ENCODE measurements at places on chromosomes 7 and 10.

DNA sequence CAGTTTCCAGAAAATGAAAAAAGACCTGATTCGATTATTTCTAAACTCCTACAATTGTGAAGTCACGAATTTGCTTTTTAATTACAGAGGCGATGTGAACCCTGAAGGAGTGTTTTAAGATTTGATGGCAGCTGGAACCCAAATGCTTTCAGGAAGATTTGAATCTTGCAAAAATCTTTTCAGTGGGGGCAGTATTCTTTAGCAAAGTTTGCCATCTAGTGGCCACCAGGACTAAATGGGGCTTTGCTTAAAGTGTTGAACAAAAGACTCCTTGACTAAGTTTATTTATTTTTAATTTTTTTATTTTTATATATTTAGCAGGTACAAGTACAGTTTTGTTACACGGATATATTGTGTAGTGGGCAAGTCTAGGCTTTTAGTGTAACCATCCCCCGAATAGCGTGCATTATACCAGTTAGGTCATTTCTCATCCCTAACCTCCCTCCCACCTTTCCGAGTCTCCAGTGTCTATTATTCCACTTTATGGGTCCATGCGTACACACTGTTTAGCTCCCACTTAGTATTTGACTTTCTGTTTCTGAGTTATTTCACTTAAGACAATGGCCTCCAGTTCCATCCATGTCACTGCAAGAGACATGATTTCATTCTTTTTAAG, 98.8 kb downstream of the CACNB2 start:
- DNase-seq = no peak

DNA sequence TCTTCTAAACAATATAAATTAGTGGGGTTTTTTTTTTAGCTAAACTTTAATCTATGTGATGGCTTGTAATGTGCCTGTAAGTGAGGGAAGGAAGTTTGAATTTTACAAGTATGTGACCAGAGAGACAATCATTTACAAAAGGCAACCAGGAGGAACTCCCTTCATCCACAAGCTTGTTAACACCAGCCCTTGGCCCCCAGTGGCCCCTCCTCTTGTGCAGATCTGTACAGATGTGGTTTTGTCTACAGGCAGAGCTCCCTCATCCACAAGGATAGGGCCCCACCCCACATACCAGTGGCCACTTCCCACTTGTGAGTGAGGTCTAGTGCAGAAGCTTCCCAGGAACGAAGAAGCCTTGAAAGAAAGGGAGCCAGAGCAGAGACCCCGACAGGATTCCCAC, 234.1 kb upstream of the KMT2E start:
- no peak for DNase-seq

- no peak for DNase-seq
These were observed 221.8 kb downstream of the PHF14 start for GRCh38 chr7:11195502-11195901.

GRCh38 chr10:104339469-104340110, 1.3 kb upstream of the ITPRIP start:
- DNase-seq = no peak

All from substantia nigra (tissue), 51 donors.